ENCODE measurements at places on chromosomes 5 and 9.

DNA sequence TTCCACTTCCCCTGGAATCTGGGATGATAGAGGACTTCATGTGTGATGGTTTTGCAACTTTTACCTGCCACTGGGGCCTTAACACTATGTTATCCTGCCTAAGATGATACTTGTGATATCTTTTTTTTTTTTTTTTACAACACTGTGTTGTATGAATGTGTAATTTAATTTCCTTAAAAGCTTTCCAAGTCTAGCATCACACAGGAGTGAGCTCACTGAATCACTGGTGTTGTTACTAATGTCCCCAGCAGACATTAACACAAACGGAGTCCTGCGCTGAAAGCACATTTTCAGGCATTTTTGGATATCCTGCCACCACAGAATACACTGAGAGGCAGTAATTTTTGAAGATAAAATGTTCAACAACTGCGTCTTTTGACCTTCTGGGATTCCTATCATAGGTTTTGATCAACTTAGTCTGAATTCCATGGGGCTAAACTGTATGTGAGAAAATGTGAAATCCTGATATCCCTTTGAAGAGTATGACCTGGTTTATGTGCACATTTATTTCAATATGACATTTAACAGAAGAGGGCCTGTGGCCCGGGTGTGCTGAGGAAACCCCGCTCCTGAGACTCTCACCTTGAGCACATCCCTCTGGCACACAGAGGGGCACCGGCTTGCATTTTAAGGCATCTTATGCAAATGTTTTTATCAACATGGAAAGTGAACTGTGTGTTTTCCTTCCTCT is 118.0 kb downstream of the FSTL4 start:
- no peak for DNase-seq

DNA sequence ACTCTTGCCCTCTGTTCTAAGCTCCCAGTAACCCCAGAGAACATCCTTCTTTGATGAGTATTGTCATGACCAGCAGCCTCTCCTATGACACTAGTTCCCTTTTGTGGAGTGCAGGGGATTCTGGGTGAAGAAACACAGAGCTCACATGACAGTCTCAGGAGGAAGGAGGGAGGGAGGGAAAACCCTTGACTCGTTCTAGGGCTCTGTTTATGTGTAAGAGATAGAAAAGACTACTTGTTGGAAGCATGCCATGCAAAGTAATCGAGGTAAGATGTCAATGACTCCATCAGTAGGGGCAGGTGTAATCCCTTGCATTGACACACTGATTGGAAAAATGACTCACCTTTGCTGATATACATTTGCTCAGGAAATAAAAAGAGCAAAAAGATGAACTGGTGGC is 190.2 kb upstream of the ELL2 start:
- no peak for DNase-seq

- DNase-seq, result no peak
Observed at GRCh38 chr5:90557391-90557790, 1.2 kb upstream of the ADGRV1 start.

DNA sequence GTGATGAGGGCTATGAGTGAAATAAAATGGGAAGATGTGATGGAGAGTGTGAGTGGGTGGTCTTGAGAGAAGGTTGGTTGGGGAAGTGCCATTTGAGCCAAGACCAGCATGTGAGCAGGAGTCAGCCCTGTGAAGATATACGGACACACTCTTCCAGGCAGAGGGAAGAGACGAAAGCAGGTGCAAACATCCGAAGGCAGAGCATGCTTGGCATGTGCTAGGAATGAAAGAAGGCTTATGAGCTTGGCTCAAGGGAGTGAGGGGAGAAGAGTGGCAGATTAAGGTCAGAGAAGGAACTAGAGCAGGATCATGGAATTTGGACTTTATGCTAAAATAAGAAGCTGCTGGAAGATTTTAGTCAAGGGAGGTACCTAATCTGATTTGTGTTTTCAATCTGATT is 23.6 kb upstream of the CCDC112 start:
- DNase-seq, result no peak

GRCh38 chr5:159897786-159898393 is 18.4 kb upstream of the ADRA1B start:
- DNase-seq, result no peak

DNA sequence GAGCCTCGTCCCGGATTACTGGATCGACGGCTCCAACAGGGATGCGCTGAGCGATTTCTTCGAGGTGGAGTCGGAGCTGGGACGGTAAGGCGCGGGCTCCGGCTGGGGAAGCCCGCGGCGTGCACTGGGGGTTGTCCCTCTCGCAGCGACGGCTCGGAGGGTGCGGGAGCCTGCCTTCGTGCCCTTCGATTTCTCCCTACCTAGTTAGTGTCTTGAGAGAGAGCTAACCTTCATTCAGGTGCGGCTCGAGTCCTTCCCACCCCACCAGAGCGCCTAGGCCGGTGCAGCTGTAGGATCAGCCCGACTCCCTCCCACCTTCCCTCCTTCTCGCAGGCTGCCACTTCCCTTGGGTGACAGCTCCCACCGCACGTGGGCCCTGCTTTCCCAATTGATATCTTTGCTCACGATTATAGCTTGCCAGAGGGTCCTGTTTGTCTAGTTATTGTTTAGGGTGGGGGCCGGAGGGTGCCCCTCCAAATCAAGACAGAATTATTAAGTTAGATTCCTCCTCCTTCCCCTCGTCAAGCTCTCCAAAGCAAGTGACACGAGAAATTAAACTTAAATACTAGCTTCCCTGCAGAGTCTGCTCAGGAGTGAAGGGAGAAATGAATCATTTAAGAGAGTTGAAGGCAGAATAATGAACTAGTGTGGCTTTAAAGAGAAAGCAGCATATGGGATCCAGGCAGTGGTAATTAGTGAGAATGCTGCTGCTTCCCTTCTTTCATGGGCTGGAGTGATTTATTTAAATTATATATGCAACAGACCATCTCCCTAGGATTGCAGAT is 569 bp downstream of the CAMK4 start:
- no peak for DNase-seq

DNA sequence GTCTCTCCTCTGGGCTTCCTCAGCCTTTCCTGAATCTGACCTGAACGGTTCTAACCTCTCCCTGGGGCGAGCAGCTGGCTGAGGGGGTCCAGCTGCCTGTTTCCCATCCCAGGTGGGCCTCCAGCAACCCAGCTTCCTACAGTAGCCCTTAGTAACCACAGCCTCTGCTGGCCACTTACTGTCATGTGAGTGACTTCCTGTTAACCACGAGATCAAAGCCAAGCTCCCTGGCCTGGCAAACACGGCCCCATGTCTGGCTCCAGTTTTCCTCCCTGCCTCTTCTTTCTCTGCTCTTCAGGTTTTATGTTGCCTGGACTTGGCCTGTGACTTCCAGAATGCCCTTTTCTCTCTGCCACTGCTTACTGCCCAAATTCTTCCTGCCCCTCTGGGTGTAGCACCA is 47.2 kb upstream of the DAB2IP start:
- DNase-seq, result no peak

GRCh38 chr9:12414514-12414913 is 278.7 kb upstream of the TYRP1 start:
- DNase-seq, result no peak

- DNase-seq, result no peak
Observed at GRCh38 chr5:95151694-95152093, 133.2 kb downstream of the MCTP1 start.
